ENCODE measurements at places on chromosomes 3 and 15.

- no peak for DNase-seq
Measured at GRCh38 chr3:139101396-139101795, 56.7 kb upstream of the PRR23C start.

GRCh38 chr3:140467796-140468315 lies 210.0 kb upstream of the TRIM42 start:
- DNase-seq: no peak

GRCh38 chr3:167814441-167814951 lies 79.0 kb downstream of the SERPINI1 start:
- DNase-seq: no peak

- peak; percentile 26 for DNase-seq
Measured at GRCh38 chr15:86743283-86743903, 663.7 kb downstream of the AGBL1 start.

DNA sequence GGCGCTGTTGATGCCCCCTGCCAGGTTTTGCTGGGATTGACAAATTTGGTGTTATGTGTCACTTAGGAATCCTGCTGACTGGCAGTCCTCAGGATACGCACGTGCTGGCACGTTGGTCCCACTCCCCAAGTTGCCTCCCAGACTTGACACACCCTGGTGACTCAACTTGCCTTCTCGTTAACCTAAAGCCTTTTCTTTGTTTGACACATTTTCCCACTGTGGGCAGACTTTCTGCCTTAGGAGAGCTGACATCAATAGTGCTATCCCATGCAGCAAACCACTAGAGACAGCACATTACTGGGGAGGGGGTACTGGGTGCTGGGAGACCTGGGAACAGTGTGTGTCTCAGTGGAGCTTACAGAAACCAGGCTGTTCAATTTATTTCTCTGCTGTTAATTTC lies 104.3 kb downstream of the OXNAD1 start:
- DNase-seq: no peak

DNA sequence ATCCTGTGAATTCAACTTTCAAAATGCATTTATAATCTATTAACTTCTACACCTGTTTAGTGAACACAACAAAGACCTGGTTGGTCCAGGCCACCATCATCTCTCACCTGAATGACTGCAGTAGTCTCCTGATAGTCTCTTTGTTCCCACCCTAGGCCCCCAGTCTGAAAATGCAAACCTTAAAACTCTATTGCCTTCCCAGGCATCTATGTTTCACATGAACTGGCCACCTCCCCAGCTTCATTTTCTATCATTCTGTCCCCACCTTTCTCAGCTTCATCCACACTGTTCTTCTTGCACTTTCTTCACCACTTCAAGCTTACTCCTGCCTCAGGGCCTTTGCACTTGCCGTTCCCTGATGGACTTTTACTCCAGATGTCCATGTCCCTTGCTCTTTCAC lies 45.0 kb downstream of the CLSTN2 start:
- DNase-seq: no peak

DNA sequence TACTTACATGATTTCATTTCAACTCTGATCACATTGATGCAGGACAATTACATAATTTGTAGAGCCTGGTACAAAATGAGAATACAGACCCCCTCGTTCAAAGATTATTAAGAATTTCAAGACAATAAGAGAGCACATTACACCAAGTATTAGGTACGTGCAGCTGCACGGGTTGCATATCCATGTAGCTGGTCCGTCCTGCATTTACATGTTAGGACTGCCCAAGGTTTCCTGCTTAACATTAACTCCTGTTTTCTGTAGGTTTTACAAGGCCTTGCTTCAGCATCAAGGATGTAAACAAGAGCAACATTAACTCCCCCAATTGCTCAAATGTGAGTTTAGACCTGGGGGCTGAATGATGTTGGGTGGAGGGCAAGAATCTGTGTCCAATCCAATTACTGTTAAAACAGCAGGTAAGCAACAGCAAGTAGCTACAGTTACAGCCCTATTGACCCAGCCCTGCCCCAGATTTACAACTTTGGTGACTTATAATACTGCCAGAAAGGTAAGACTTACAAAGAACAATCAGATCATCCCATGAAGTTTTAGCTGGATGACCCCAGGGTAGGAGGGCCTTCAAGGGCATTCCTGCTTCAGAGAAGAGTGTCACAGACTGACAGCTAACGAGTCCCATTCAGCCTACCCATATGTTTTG lies 127.4 kb upstream of the PPP2R3A start:
- DNase-seq: no peak

- DNase-seq: no peak
Measured at GRCh38 chr15:93088981-93089726, at the start of gene RGMA. Gene RGMA, minus strand, starts transcription at chr15:93089211. Its CDS starts 279 bp downstream, at chr15:93088932.

DNA sequence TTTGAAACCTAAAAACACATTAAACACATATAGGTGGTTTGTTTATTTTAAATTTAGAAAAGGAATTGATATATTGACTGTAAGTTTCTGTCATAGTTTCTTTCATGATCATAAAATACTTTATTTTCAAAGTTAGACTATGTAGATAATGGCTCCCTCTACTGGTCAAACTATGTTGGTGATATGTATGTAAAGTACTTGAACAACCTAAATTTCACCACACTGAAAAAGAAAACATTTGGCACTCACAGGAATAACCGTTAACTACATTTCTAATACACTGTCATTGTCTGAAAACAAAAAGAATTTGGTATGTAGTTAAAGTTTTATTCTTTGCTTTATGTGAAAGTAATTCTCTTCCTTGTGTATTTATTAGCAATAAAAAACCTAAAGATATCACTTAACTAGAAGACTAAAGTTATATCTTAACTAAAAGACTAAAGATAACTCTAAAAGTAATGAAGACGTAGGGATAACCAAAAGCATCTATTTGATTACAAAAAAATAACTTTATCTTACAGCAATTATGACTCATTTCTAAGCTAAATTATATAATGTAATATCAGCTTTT lies 427.5 kb downstream of the VGLL3 start:
- DNase-seq: no peak

DNA sequence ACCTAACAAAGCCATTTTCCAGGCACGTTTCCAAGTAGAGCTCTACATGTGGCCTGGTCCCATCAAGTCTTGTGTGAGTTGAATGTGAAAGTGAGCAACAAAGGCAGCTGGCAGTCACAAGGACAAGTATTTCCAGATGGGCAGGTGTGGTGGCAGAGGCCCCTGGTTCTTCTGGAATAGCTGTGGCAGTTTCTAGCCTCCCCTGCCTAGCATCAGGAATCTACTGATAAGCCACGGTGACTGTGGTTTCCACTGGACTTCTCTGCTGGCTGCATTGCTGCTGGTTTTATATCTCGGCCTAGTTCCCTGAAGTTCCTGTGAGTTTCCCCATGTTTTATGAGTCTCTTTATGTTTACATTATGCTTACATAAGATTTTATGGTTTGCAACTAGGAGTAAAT lies 117.7 kb downstream of the GOLIM4 start:
- no peak for DNase-seq

GRCh38 chr15:92071045-92071634 lies 217.6 kb downstream of the SLCO3A1 start:
- DNase-seq: no peak

DNA sequence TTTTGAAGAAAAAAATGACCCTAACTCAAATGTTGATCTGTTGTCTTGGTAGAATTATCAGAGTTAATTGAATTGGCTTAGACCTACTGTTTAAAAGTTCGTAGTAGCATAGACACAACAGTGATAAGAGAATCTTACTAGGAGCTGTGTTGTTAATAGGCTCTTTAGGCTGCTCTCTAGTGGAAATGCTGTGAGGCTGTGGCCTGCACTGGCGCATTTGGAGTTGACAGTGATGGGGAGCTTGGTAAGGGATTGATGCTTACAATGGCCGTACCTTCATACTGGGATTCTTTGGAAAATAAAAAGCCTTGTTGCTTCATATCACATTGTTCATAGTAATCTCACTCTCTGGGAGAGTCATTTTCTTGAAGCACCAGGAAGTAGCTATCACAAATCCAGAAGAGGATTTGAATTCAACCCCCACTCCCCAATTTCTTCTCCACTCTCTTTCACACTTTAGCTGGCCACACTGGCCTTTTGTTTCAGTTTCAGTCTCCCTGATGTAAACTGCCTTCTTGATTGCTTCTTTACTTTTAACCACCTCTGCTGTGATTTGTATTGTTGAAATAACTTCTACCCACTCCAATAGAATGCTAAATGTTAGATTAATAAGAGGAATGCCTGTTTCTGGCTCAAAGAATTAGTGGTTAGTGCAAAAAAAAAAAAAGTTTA lies 56.6 kb downstream of the CEP63 start:
- DNase-seq: no peak

GRCh38 chr3:163560459-163560858 lies 1517.8 kb downstream of the SI start:
- DNase-seq: no peak

DNA sequence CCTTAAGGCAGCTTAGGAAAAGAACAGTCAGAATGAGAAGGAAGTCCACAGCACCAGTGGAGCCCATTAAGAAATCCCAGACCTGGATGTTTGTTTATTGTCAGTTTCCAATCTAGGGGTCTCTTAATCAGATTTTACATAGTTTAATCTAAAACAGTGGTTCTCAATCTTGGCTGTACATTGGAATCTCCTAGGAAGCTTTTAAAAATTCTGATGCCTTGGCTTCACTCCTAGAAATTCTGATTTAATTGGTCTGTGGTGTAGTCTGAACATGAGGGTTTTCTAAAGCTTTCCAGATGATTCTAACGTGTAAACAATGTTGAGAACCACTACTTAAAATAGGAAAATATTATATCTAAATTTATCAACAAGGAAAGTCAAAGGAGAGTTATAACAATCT lies 56.6 kb upstream of the SPRED1 start:
- no peak for DNase-seq
